Activated T-cell treated with anti-CD3 and anti-CD28 coated beads for 1 hour (primary cell): ENCODE measurements at places on chromosomes 12 and 14.

DNA sequence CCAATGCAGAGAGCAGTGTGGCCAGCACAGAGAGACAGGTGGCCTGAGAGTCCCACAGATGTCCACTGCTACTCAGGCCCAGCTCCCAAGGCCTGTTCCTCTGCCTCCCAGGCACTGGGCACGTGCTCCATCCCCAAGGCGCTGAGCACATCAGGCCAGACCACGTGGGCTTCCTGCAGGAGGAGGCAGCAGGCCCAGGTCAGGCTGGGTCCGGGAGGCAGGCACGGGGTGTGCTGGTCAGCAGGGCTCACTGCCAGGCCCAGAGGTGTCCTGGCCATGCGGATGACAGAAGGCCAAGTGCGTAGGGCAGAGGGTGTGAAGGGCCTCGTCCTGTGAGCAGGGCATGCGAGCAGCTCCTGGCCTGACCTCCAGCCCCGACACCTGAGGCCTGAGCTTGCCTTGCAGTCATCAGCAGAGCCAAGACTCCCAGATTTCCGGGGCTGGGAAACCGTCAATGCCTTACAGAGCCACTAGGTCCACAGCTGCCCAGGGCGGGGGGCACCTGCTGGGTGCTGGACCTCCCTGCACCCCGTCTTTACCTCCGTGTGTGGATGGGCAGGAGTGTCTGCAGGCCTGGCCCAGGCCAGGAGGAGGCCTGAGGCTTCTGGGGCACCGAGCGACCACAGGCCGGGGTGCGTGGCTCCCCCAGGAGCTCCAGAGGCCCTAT lies 14.9 kb downstream of the TRMT61A start:
- DNase-seq = no peak

DNA sequence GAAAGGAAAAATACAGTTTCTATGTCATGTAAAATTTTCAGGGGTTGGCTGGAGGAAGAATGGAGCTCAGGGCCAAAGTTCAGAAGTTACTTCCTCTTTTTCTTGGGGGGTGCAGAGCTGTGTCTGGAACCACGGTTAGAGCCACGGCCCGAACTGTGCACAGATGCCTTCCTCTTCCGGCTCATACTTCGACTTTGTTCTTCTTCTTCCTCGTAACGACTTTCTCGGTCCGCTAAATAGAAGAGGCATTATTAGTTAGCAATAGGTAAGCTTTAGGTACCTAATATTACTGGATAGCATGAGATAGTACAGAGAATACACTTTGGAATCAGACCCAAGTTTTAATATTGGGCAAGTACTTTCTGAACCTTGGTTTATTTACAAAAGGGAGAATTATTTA lies 31.2 kb downstream of the SUPT16H start:
- no peak for DNase-seq

DNA sequence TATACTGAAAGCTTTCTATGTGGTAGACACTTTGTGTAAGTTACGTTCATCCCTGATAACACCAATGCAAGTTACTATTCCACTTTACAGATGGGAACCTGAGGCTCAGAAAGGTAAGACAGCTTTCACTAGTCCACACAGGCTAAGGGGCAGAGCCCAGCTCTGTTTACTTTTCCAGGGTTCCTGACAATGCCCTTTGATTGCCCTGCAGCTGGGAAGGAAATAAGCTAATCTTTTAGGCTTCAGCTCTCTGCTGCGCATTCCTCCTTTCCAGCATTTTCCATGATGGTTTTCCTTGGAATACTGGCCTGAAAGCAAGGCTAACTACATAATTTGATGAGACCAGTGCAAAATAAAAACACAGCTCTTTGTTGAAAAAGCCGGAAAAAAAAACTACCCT lies 185.7 kb upstream of the BTG1 start:
- DNase-seq = no peak

- no peak for DNase-seq
These were observed 385 bp downstream of the CAPRIN2 start for GRCh38 chr12:30754383-30754749.

DNA sequence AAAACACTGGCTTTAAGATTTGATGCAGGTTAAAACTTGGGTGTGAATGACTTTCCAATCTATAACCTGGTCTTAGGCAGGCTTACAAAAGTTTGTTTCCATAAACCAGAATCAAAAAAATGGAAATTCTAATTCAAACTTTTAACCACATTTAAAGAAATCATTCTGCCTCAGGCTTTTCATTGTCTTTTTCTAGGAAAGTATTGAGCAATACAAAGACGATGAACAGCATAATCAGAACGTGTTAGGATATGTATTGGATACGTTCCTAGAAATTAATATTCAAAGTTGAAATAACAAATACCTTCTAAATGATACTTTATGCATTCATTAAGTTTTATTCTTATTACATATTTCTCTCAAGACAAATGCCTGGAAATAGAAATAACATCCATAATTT lies 172.9 kb downstream of the CEP128 start:
- no peak for DNase-seq

GRCh38 chr12:127559349-127560040 lies 707.5 kb upstream of the TMEM132C start:
- no peak for DNase-seq

- no peak for DNase-seq
These were observed 5.9 kb upstream of the ANAPC5 start for GRCh38 chr12:121358073-121358472.

DNA sequence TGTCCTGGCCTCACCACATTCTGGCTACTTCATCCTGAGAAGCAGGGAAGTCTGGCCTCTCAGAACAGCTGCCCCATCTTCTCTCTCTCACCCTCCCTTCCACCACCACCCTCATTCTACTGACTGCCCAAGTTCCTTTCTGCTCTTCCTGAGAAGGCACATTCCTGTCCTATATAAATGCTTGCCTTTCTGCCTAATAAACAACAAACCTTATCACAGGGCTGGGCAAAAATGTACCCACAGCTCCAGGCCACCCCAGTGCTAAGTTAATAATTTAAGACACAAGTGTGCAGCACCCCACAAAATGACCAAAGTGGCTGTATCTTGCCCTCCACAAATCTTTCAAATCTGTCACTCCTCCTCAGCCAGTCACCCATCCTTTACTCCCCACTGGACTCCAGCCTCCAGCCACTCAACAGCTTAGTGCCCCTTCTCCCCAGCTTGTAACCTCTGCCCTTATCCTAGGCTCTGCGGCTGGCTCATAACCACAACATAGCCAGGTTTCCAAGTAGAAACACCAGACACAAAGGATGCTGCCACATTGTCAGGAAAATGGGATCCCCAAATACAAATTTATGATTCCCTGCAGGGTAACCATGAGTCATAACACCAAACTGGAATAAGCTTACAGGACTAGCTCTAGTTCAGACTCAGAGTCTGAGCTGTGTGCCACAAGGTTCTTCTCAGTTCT lies 15.0 kb downstream of the OXA1L start:
- no peak for DNase-seq

- no peak for DNase-seq
These were observed 199.8 kb downstream of the TMX1 start for GRCh38 chr14:51439896-51440295.

GRCh38 chr14:104080376-104081260 lies 4.9 kb upstream of the ASPG start:
- no peak for DNase-seq

- no peak for DNase-seq
These were observed 41.7 kb upstream of the ITPR2 start for GRCh38 chr12:26874501-26875296.

DNA sequence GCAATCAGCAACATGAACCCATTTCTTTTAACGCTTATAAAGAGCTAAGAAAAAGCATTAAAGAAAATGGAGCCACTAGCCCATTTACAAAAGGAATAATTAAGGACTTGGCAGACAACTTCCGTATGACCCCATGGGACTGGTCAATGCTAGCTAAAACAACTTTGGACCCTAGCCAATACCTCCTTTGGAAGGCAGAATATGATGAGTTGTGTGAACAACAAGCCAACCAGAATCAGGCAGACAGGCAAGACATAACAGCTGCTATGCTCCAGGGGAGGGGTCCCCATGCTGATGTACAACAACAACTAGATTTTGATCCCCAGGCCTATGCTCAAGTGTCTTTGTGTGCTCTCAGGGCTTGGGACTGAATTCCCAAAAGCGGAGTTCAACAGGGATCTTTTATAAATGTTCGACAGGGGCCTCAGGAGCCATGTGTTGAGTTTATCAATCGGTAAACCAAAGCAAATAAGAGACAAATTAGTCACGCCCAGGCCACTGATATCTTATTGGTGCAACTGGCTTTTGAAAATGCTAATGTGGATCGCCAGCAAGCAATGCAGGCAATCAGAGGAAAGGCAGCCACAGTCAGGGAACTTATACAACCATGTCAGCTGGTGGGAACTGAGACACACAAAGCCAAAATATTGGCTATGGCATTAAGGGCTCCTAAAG lies 254.4 kb upstream of the DIO2 start:
- no peak for DNase-seq

DNA sequence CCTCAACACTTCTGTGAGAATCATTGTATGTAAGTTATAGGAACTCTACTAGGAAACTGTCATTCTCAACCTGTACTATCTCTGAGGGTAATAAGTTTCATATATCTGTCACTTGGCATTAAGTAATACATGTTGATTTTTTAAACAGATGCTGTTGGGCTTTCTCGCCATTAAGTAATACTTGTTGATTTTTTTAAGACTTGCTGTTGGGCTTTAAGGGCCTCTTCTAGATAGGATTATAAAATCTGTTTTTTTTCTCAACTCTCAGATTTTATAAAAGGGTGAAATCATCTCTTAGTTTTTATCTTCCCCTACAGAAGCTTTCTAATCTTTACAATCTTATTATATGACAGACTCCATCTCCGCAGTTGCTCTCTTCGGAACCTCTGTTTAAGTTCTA lies 5.6 kb downstream of the WASHC4 start:
- no peak for DNase-seq

- no peak for DNase-seq
These were observed 49.7 kb upstream of the TRAF3 start for GRCh38 chr14:102727336-102728095.

DNA sequence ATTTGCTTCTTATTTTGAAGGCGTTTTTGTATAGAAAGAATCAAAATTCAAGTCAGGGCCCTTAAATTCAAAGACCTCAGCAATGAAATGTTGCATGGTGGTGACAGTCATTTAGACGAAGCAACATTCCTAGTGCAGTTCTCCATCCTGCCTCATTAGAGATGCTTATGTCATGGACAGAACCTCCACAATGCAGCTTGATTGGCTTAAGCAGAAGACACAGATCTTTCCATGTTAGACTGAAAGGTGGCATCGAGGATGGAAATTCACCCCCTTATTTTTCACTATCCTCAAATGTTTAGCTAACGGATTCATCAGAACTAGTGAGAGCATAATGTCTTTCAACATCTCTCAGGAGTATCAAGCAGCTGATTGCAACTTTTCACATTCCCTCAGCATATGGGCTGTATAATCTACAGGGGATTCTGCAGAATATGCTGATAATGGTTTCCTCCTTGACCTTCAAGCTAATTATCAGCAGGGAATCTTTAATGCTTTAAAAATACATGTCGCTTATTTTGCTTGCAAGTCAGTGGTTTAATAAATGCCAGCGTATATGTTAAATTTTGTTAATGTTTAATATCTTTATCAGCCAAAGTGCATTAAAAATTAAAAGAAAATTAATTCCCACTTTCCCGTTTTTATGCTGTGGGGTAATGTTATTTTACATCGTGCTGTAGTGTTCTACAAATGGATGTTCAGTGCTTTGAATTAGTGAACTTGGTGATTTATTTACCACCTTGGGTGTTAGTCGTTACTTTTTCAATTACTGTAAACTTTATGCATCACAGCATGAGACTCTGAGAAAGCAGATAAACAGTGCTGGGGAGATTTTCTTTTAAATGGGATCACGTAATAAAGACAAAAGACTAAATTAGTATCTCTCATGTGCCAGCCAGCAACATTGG lies 12.8 kb upstream of the NRDE2 start:
- no peak for DNase-seq

DNA sequence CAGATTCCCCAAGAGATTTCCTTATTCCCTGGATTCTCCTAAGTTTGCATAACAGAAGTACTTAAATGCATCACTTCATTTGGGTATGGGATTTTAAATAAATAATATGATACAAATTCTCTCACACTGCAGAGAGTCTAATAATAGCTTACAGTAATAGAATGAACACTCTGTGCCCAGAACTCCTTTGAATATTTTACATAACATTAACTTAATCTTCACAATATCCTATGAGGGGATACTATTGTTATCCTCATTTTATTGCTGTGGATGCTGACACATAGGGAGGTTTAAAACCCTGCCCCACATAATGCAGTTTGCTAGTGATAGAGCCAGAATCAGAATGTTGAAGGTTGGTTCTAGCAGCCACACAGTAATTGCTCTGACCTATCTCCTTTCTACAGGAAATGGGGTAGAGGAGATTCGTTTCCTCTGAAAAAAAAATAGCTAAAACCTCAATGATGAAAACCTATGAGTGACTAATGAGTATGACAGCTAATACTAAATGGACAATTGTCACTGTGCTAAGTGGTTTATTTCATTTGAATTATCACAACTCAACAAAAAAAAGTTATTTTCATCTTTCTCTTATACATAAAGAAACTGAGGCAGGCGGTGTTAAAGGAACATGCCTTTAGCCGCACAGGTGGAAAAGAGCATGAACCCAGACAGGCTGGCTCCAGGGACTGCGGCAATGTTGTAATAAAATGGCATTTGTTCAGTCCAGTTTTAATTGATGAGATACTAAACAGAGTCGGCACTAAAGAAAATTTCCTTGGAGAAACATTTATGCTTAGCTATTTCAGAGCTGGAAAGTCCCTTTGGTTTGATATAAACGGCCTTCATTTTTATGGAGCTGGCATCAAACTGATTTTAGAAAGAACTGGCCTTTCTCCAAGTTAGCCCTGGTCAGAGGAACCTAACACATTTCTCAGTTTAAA lies 880.9 kb downstream of the NRXN3 start:
- no peak for DNase-seq

- no peak for DNase-seq
These were observed 48.8 kb upstream of the CORO1C start for GRCh38 chr12:108779998-108780688.

GRCh38 chr12:98758331-98758730 lies 113.2 kb downstream of the APAF1 start:
- no peak for DNase-seq

DNA sequence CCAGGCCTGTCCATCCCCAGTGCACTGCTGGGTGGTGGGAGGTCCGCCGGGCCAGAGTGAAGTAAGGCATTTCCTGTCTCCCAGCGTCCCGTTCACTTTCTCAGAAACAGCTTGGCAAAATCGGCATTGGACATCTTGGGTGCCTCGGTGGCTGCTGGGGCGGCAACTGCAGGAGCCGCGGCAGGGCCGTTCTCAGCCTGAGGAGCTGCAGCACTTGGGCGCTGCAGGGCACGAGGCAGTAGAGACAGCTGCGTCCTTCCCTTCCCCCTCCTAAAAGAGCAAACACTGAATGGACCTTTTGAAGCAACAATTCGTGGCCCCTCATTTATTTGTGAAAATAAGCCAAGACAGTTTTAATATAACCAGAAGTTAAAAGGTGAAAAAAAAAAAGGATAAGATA lies 8.3 kb downstream of the FICD start:
- DNase-seq = no peak

DNA sequence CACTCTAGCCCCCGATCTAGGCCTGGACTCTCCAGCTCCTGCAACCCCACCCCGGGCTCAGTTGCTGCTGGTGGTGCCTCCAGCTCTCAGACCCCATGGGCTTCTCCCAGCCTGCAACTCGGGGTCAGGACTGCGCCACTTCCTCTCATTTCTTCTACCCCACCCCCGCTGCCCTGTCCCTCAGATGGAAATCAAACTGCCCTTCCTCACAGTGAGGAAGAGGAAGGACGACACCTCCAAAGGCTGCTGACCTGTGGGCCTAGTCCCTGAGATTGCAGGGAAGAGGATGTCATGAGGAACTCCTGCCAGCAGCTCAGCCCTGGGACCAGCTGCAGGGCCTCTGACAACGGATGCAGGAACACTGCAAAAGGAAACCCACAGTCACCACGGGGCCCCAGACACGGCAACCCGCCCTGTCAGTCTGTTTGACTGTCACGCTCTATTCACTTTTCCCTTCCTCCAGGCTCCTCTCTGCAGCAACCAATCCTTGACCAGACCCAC lies 29.3 kb upstream of the PNMA1 start:
- peak; percentile 53 for DNase-seq
